ENCODE measurements at places on chromosomes 11 and 22.

- DNase-seq, result no peak
These were observed 339.7 kb upstream of the B3GAT1 start for GRCh38 chr11:134751766-134752165.

DNA sequence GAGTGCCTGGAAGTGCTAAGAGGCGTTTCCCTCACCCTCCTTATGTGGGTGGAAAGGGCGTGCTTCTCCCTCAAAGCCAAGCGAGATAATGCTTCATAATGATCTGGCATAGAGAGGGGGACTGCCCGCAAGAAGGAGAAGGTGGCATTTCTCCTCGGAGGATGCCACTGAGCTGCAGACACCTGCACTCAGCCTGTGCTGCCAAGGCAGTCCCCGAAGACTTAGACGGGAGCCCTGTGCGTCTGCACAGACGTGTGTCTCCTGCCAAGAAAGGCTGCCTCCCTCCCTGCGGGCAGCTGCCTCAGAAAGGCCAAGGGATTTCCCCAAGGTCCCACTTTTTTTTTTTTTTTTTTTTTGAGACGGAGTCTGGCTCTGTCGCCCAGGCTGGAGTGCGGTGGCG, 48.1 kb upstream of the SPATA19 start:
- DNase-seq, result no peak

DNA sequence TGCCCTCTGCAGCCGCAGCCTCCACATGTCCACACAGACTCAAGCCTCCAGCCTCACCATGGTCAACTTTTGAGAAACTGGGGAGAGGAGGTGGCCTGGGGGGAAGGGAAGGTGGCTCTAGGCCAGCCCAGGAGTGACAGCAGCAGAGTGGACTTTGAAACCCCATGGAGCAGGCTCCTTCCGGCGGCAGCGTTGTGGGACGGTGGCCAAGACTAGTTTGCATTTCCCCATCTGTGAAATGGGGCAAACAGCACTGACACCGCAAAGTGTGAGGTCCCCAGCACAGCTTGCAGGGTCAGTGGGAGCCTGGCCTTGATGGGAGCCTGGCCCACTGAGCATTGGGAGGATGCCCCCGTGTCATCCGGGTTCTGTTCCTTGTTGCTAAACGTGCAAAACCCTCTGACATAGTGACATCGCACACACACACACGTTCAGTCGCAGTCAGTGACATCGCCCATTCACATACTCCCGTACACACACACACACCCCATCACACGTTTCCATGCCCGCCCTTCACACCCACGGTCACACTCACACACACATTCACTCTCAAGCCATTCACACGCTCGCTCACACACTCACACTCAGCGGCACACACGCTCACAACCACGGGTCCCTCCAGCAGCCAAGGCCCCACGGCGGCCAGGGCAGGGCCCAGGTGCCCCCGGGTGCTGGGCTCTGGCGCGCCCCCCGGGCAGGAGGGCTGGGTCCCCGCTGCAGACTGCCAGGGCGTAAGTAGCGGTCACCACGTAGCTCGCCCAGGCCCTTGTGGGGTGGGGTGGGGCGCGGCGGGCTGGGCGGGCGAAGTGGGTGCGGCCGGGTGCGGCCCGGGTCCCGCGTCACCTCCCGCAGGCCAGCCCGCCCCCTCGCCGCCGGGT, 585 bp downstream of the CYB5R3 start:
- no peak for DNase-seq

GRCh38 chr11:123543797-123544196, 110.6 kb downstream of the SCN3B start:
- DNase-seq, result no peak

GRCh38 chr22:32714458-32715430, 86.8 kb upstream of the TIMP3 start:
- DNase-seq, result no peak

DNA sequence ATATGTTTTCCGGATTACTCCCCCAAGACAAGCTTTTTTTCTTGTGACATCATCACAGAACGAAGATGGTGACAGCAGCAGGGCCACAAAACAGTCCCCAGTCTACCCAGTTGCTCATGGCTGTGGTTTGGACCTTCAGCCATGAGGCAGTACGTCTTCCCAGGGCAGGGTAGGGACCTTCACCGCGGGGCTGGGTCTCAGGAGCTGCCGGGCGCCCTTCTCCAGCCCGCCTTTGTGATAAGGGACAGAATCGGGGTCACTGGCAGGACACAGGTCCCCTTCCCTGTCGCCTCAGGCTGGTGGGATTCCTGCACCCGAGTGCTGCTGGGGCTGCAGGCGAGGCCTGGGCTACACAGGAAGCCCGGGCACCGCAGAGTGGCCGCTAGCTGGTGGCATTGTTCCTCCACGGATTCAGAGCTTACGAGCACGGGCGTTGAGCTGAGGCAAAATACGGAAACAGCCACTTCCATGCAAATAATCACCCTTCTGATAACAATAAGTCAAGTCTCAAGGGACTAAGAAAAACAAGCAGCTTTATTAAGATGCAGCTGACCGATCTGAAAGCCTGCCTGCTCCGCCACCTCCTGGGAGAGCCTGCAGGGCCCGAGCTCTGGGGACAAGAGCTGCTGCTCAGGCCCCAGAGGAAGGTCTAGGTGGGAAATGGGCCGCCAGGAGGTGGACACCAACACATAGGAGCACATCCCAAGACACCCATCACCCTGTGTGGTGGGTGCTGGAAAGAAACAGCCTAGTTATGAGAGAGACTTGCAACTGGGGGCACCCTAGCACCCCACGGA, 12.3 kb downstream of the TBX1 start:
- DNase-seq, result no peak

DNA sequence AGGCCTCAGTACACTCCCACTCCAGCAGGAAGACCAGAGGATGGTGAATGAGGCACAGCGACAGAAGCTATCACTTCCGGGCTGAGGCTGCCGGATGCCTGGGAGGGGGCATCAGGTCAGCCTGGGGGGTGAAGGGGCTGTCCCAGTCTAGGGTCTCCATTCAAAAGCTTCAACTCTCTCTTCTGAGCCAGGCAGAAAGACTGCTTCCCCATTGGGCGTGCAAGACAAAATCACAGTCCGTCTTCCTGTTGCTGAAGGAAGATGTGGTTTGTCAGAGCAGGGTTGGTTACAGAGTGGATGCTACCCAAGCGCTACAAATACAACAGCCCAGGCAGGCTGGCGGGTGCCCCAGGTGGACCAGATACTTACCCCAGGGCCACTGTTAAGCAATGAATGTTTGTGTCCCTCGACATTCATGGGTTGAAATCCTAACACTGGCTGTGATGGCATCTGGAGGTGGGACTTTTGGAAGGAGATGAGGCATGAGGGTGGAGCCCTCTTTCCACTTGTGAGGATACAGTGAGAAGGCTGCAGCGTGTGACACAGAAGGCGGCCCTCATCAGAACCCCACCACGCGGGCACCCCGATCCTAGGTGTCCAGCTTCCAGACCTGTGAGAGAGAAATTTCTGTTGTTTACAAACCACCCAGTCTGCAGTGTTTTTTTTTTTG, 12.0 kb downstream of the UPK3A start:
- no peak for DNase-seq
